Stimulated activated naive CD4-positive, alpha-beta T cell treated with Interleukin-2 at 50 U/mL for 16 hours (primary cell): ENCODE measurements at places on chromosomes 1 and 21.

DNA sequence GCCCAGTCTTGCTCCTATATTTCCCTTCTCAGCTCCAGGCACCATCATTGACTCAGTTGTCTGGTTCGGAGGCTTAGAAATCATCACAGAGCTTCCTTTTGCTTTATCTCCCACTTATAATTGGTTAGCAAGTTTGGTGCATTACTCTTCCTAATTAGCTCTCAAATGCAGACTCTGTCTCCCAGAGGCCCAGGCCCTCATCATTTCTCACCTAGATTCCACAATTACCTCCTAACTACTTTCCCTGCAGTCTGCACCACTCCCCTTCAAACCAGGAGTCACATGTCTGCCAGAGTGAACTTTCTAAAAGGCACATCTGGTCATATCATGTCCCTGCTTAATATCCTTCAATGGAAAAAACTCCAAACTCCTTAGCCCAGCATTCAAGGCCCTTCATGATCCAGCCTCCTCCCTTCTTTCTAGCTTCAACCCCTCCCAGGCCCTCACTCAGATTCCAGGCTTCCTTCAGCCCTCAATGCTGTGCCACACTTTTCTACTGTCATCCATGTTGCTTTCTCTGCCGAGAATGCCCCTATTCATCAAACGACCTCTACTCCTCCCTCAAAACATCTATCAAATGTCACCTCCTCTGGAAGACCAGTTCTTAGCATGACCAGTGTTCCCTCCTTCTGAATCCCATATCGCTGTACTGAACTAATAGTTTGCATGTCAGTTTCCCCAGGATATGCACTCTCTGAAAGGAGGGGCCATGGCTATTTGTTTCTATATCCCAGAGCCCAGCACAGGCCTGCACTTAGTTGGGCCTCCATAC lies 30.7 kb downstream of the SYT2 start:
- no peak for DNase-seq

DNA sequence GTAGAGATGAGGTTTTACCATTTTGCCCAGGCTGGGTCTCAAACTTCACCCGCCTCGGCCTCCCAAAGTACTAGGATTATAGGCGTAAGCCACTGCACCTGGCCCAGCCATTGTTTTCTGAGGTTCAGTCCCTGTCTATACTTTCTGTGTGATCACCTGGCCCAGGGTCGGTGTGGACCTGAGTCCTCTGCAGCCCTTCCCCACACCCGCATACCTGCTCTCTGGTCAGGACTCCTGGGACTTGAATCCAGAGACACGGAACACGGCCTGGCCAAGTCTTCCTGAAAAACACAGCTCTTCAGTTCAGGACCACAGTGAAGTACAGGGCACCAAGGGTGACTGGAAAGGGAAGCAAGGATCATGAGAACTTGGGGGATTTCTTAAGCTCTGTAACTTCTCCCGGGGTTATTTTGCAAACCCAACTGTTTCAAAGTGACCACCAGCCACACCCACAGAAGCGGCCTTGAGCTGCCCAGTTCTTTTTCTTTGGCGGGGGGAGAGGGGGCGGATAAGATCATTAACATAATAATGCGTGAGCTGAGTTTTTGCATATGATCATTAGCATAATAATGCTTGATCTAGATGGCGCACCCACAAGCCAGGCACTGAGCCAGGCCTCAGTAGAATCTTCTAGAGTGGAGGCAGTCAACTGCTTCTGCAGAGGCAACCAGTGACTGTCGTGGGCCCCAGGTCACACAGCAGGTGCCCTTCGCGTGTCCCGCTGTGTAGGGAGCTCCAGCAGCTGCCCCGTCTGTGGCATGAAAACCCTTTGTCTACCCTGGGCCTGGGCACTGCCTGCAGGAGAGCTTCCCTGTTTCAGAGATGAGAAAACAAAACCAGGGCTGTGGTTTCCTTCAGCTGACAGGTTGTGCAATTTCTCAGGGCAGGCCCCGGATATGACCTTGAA lies 1.7 kb upstream of the NADK start:
- peak; percentile 55 for DNase-seq

DNA sequence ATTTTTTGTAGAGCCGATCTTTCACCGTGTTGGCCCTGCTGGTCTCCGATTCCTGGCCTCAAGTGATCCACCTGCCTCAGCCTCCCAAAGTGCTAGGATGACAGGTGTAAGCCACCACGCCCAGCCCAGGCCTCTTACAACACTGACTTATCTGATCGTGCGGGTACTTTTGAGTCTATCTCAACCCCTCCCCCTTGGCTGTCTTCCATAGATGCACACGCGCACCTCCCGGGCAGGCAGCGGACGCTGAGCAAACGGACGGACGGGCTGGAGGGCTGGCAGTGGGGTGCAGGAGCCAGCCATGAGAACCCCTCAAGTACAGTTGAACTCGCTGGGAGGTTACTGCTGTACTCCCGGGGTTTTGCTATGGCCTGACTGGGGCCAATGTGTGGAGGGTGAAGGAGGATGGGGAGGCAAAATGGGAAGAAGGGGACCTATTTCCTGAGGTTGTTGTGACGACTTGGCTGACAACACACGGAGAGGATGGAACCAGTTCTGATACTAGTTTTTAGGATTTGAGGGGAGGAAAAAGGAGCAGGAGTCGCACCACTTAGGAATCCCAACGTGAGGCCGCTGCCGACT lies 959 bp downstream of the CD58 start:
- peak; percentile 56 for DNase-seq

DNA sequence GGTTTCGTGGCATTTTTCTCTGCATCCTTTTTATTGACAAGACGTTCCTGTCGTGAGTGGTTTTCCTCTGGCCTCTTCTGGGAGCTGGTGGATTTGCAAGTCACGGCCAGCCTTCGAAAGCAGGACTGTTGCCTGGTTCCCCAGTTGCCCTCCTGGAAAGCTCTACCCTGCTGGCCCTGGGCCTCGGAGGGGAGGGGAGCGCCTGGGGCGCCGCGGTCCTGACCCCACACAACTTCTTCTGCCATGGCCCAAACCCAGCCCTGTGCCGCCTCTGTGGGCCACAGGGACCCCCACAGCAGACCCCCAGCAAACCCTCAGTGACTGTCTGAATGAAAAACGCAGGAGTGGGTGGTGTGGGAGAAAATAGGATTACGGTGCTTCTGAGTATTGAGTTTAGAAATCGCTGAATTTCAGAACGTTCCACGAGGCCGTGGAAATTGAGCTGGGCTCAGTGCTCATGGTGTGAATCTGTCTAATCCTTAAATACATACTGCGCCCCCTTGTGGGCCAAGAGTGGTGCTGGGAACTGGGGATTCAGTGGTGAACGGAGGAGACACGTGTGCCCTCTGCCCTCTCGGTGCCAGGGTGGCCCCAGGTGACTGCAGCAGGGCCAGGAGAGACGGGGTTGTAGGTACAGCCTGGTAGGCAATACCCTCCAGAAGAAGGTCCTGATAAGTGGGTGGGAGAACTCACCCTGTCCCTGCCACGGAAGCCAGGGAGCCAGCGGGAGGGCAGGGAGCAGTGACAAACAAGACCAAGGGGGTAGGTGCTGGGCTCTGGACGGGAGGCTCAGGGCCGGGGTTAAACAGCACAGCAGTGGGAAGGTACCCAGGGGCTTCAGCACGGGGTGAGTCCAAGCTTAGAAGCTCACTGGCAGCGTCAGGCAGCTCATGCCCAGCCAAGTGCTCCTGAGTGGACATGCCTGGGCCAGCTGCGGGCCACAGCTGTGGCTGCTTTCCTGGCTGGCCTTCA lies 101.2 kb upstream of the COL6A1 start:
- DNase-seq: peak; percentile 64

GRCh38 chr21:39198800-39199199 lies 15.5 kb upstream of the PSMG1 start:
- no peak for DNase-seq

GRCh38 chr1:178399177-178399728 lies 97.5 kb downstream of the CLEC20A start:
- DNase-seq: no peak

- DNase-seq: no peak
Measured at GRCh38 chr1:153366261-153366660, 8.6 kb downstream of the S100A9 start.

GRCh38 chr1:153842006-153842471 lies 66.8 kb downstream of the SLC27A3 start:
- DNase-seq: no peak

DNA sequence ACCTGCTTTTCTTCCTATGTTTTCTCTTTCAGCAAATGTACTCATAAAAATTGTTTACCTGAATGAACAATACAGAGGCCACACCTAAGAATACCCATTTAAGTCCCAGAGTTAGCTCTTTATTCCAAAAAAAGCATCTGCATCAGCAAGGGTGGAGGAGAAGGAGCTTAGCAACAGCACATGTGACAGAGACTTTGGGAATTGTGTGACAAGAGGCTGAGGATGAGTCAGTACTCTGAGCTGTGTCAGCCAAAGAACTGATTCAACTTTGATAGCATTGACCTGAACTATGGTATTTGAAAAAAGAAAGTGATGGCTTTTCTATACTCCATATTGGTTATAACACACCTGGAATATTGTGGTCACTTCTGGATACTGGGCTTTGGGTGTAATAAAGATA lies 162.7 kb downstream of the ZNF648 start:
- DNase-seq: no peak

- DNase-seq: no peak
Measured at GRCh38 chr1:177849579-177850290, 120.1 kb downstream of the SEC16B start.

DNA sequence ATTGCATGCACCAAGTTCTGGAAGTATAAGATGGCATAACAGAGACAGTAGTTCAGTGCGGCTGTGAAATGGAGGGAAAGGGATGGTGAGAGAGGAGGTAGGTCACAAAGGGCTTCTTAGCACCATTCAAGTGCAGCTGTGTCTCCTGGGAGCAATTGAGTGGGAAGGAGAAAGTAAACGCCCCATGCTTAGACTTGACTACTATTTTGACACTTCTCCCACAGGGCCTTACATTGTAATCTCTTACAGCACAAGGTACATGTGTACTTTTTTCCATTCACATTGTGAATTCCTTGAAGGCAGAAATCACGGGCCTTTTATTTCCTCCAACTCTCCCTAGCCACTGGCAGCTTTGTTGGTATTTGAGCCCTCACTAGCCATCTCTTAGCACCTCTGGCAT lies 239.6 kb upstream of the FOXD3 start:
- DNase-seq: no peak

DNA sequence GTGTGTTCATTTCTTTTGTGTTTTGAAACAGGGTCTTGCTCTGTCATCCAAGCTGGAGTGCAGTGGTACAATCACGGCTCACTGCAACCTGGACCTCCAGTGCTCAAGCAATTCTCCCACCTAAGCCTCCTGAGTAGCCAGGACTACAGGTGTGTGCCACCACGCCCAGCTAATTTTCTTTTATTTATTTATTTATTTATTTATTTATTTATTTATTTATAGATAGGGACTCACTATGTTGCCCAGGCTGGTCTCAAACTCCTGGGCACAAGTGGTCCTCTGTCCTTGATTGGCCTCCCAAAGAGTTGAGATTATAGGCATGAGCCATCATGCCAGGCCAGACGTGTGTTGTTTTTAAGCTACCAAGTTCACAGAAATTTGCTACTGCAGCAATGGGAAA lies 43.8 kb upstream of the TLR5 start:
- DNase-seq: no peak

DNA sequence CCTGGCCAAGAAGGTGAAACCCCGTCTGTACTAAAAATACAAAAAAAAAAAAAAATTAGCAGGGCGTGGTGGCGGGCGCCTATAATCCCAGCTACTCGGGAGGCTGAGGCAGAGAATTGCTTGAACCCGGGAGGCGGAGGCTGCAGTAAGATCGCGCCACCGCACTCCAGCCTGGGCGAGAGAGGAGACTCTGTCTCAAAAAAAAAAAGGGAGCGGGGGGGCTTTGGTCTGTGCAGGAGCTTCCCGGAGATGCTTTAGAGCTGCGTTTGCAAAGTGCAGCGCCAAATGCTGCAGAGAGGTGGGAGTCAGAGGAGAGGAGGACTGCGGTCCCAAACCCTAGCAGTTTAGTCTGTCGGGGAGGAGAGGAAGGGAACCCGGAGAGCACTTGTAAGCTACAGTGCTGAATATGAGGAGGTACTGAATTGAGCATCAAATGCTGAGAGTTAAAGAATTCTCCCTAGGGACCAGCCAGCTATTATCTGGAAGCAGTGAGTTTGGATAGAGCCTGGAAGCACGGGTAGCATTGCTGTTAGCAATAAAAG lies 569 bp downstream of the FALEC start:
- peak; percentile 3 for DNase-seq

DNA sequence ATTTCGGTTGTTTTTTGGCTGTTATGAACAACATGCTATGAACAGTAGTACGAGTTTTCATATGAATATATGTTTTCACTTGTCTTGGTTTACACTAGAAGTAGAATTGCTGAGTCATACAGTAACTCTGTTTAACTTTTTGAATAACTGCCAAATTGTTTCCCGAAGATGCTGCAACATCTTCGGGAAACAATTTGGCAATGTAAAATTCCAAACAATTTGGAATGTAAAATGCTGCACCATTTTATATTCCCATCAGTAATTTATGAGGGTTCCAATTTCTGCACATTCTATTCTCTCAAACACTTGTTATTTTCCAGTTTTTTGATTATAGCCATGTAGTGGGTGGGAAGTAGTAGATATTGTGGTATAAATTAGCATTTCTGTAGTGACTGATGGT lies 11.6 kb downstream of the PCBP3 start:
- no peak for DNase-seq

DNA sequence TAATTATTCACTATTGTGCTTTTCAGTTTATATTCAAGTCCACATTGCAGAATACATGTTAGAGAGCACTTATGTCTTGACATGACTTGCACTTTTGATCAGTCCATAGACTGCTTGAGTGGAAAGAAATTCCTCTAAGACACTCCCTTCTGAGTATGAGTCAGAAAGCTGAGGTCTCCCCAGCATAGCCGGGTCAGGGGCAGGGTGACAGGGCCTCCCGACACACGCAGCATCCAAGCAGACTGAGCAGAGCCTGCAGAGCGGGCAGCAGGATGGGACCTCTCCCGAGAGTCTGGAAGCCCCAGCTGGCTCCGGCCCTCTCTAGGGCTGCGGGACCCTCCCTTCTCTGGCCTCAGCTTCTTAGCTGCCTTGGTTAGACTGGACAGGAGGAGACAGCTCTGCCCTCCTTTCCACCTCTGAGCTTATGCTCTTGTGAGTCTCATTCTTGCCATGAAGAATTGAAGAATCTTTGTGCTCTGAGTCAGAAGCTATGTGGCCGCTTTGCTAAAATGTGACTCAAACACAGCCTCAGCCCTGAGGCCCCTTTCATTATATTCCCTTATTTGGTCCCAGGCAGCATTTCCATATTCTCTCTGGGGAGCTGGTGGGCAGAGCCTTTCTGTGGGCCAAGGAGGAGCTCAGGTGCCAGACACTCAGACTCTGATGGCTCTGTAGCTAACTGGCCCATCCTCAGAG lies 11.2 kb upstream of the CAPN2 start:
- DNase-seq: no peak

DNA sequence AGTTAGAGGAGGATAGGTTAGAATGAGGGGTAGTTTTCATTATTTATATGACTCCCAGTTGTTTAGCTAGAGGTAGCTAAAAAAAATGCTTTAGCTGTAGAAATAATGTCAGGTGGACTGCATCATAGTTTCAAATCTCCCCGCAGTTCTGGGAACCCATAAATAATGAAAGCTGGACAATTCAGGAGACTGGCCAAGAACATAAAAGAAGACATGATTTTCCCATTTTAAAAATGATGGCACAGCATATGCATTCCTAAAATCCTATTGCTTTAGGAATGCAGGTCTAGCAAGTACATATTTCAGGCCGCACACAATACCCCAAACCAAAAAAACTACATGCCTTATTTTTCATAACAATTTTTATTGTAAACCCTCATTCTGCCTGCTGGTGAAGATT lies 143.3 kb downstream of the CTH start:
- DNase-seq: no peak

GRCh38 chr1:192878249-192878648 lies 69.4 kb downstream of the RGS2 start:
- DNase-seq: no peak

- DNase-seq: no peak
Measured at GRCh38 chr21:42495765-42496119, 282 bp downstream of the RSPH1 start.
